Stimulated activated CD4-positive, alpha-beta T cell treated with anti-CD3 and anti-CD28 coated beads, TNF-alpha, amount 100 ng/mL, for 1 hour (primary cell): ENCODE measurements at places on chromosomes 5 and 9.

GRCh38 chr5:62143268-62144229, 162.5 kb upstream of the KIF2A start:
- DNase-seq, result no peak

DNA sequence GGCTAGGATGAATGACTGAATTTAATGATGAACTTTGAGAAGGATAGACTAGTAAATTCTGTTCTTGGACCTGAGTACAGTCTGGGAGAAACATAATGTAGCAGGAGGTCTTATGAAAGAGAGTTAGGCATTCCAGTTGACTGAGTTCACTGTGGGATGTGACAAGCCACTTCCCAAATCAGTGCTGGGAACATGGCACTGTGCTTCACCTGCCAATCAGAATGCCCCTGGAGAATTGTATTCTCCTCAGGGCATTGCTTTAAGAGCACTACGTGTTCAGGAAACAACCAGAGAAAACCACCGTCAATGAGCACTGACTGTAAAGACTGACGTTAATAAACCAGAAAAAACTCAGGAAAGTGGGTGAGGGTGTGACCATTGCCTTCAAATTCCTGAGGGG, 1.2 kb downstream of the CCDC107 start:
- DNase-seq, result no peak

DNA sequence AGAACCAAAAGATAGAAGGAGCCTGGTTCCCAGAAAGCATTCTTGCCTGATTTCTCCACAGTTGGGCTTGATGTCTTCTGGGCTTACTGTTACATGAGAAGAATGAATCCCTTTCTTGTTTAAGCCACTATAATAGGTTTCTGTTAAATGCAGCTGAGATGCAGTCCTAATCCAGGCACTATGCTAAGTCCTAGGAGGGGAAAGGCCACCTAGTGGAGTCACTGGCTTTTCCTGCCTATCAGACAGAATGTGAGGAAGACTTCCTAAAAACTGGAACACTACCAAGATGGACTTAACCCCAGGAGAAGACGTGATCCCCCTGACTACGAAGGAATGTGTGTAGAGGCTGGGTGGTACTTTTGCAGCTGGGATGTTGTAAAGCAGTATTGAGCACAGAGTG, 34.3 kb upstream of the FSD1L start:
- DNase-seq, result no peak

- DNase-seq, result no peak
Observed at GRCh38 chr5:149015561-149015960, 47.3 kb downstream of the SH3TC2 start.

- DNase-seq, result no peak
Observed at GRCh38 chr5:96836817-96837216, 29.1 kb upstream of the ERAP1 start.

DNA sequence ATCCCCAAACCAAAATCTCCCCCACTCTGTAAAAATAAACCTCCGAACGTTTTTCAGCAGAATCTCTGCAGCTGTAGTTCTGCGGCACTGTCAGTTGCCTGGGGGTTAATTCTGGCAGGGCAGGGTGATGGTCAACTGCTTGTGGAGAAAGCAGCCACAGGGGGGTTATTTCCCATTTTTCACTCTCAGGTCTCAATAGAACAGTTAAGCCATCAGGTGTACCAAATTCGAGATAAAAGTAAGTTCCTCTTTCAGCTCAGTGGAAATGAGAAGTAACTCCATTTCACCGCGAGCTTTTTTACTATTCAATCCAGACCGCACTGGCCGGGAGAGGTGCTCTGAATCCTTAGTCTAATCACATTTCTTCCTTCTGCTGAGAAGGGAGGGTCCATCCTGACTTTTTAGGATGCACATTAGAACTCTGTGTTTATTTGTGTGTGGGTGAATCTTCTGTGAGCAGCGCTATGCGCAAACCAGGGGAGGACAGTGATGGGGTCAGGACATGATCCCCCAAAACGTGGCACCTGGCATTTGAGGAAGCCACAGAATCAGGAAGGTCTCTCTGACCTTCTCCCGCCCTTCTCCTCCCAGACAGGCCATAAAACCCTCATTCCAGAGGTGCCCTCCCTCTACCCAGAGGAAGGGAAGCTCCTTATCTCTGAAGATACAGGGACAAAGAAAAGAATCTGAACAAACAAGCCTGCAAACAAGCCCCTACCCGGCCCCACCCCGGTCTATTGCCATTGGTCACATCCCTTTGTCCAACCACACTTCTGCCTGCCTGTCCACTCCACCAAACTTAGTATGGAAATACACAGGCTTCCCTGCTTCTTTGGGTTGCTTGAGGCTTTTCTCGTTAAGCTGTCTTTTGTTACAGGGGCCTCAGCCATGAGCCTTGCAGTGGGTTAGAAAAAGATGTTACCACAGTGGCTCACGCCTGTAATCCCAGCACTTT, 229.0 kb downstream of the ROR2 start:
- no peak for DNase-seq

GRCh38 chr5:147234825-147235635, at the start of gene STK32A:
STK32A (plus strand) TSS chr5:147235026; CDS start chr5:147239635, 4,609 bp downstream.
- DNase-seq, result no peak

GRCh38 chr5:25544652-25545249, 900.0 kb upstream of the CDH10 start:
- DNase-seq, result no peak

- DNase-seq, result no peak
Observed at GRCh38 chr9:89787595-89787994, 182.8 kb downstream of the GADD45G start.

DNA sequence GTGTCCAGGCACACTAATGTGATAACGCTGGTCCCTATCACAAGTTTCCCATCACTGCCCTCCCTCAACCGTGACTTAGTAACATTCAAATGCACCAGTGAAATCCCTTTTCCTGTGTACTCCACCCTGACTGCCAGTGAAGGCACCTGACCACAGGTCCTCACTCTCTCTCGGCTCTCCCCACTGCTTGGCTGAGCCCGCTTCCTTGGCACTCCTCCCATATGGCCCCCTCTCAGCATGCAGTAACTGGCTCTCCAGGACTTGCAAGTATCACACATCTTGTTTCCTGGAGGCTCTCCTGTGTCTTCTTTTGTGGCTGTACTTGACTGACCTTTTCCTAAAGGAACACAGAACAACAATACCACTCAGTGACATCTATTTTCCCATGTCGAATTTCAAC, 292.0 kb upstream of the ZNF608 start:
- DNase-seq, result no peak

- no peak for DNase-seq
Observed at GRCh38 chr9:37404590-37404989, 17.9 kb upstream of the GRHPR start.

DNA sequence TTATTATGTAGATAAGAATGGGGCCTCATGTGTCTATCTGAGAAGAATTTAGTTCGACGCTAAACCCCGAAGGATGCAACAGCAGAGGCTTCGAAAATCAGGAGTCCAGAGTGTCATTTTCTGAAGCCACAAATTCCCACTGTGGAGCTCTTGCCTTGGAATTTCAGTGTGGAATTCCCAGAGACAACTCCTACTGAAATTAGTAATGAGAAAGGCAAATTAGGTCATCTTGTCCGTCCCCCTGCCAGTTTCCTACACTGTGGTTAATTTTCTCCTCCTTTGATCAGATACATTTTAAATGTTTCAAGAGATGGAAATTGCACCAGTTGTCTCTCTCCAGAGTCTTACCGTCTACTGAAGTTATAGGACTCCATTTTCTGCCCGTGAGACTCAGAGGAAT, 633.6 kb downstream of the BNC2 start:
- no peak for DNase-seq

GRCh38 chr9:130765137-130766020, 69.7 kb upstream of the ABL1 start:
- no peak for DNase-seq

GRCh38 chr5:79256563-79256962, 20.6 kb downstream of the JMY start:
- no peak for DNase-seq

DNA sequence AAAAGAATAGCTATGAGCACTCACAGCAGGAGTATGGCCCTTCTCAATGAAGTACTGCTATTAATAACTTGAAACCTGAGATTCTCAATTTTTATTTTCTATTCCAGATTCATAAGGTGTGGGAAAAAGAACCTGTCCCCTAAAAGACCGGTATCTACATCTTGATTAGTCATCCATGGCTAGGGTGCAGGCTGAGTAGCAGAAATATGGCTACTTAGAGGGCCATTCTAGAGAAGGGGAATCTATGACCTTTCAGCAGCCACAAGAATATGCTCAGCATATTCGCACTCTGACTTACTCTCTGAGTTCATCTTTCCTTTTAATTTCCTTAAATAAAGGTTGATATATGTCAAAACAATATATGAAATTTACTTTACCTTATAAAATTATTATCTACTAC, 27.7 kb downstream of the WDR36 start:
- no peak for DNase-seq

DNA sequence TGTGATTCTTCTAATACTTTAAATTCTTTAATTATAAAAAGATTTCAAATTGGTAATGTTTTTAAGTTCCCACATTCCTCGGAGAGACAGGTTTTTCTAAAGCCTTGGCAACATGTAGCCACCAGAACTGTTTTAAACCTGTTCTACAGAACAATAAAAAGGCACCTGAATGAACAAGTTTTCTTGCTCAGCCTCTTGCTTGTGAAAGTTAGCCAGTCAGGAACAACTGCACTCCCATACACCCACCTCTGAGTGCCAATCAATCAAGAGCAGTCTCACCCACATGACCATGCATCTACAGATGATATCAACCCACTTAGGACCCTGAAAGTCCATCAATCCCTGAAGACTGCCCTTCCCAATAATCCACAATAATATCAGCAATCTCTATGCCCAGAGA, 62.3 kb downstream of the AP3B1 start:
- no peak for DNase-seq

DNA sequence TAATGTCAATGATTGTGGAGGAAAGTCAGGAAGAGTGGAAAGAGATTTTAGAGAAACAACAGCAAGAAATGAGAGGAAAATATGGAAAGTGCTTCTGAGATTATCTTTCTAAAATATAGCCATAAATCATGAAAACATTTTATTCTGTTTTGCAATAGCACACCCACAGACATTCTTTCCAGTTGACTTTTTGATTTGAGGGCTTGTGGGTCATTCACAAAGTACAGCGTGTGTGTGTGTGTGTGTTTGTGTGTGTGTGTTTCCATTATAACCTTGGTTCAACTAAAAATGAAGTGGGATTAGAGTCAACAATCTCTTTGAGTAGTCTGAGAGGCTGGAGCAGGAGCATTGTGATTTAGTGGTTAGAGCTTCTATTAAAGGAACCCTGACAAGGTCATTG, 116.6 kb upstream of the GAS1 start:
- no peak for DNase-seq

DNA sequence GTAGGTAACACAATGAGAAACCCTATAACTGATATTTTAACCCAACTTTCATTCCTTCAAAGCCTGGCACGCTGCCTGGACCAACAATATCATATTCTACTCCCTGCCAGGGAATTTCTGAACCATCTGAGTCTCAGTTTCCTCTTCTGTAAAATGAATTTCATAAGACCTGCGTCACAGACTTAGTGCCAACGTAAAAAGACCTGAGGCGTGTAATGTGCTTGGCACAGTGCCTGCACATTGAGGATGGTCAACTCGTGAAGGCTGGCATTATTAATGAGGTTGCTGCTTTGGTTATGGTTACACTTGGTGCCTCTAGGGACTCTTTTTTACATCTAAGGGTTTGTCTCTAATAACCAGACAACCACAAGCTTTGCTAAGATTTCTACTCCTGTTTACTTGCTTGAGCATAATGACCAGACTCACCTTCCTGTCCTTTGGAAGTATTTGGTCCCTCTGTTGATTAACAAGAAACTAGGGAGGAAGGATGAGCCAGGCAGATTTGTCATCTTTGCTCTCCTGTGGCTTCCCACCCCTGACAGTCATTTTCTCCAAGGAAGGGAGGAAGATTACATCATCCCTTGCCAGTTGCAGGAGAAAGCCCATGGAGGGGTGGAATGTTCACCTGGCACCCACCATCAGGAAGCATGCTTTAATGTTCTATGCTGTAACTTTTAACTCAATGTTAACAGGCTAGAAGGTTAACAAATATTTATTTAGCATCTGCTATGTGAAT, 79.0 kb downstream of the PAPPA start:
- DNase-seq, result no peak

- no peak for DNase-seq
Observed at GRCh38 chr5:171623551-171624097, 162.0 kb upstream of the SMIM23 start.

DNA sequence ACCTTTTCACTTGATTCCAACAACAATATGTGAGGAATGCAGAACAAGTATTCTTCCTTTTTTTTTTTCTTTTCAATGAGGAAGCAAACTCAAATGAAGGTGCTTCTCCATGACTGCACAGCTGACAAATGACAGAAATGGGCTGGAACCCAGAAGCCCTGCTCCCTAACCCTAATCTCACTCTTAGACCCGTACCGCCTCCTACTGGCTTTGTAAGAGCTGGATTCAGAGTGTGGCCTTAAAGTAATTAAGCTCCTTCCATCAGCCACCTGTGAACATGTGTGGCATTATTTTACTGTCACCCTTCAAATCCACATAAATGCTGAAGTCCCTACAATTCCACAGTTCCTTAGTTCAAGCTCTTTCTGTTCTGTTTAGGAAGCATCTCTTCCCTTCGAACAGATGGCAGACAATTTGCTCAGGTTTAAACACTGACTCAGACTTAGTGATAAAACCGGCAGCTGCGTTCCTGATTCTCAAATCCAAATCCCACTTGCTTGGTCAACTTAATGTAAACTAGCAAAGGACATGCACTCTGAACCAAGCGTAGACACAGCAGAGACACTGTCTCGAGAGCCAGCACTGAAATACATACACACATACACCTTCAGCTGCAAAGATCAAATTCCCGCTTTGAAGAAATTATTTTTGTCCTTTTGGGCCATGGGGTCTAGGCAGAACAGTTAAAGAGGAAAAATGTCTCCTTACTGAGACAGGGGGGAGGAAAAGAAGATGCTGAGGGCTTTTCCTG, 316.7 kb upstream of the TLE4 start:
- no peak for DNase-seq

- no peak for DNase-seq
Observed at GRCh38 chr5:31639481-31640411, 815 bp downstream of the PDZD2 start.

- DNase-seq, result peak; percentile 49
Observed at GRCh38 chr5:171484460-171484899, 65.0 kb downstream of the FGF18 start.

- no peak for DNase-seq
Observed at GRCh38 chr5:164203581-164204225, 698.3 kb downstream of the MAT2B start.

DNA sequence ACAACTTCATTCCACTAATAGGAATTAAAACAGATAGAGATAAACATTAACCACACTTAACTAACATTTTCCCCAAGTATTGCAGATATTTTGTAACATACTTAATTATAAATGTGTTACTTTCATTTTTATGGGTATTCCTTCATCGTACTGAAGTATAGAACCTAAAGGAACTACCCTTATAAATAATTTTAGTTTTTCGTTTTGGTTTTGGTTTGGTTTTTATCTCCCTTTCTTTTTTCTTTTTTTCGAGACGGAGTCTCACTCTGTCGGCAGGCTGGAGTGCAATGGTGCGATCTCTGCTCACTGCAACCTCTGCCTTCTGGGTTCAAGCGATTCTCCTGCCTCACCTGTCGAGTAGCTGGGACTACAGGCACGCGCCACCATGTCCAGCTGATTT, 60.1 kb upstream of the LMNB1 start:
- DNase-seq, result no peak

- DNase-seq, result no peak
Observed at GRCh38 chr5:90287036-90287435, 122.5 kb downstream of the CETN3 start.
